ENCODE measurements at places on chromosomes 12 and 14.
A peak's percentile ranks its signal among the peaks of the same experiment; 100 is the strongest.

DNA sequence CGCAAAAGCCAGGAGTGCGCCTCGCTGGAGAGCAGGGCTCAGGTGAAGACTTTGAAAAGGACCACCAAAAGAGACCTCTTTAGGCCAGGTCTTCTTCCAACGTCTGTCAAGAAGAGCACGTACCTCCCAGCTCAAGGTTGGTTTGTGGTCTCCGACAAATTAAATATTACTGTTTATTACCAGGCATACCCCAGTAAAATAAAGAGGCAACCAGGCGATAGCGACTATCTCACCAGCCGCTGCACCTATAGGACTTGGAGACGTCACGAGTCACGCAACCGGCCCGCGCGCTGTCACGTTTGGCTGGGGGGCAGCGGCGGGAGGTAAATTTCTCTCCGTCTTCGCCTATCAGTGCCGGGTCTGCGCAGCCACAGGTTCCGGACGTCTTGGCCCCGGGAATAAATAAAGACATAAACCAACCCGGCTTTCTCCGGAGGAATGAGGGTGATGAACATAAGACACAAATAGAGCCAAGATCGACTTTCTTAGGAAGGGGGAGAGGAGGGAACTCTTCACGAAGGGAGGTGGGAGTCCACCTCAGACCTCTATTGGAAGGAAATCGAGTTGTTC is 2.0 kb upstream of the TBX5 start:
- no peak for DNase-seq

DNA sequence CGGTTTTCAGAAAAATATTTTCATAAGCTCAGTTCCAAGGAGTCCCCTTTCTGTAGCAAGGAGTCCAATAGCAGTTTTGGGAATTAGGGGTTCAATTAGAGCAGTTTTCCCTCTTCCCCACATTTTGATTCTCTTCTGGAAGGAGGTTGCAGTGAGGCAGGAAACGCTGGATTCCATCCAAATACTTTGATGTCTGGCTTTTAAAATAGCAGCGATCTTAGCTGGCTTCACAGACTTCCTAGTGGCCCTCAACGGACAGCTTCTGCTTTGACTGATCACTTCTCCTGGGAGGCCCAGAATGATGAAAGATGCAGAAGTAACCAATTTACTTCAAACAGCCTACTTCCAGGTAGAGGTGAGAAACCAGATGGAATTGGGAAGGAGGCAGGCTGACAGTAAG is 63.1 kb downstream of the C12orf75 start:
- DNase-seq = peak; percentile 3

- no peak for DNase-seq
Measured at GRCh38 chr12:123441523-123442164, 5.2 kb upstream of the RILPL2 start.

DNA sequence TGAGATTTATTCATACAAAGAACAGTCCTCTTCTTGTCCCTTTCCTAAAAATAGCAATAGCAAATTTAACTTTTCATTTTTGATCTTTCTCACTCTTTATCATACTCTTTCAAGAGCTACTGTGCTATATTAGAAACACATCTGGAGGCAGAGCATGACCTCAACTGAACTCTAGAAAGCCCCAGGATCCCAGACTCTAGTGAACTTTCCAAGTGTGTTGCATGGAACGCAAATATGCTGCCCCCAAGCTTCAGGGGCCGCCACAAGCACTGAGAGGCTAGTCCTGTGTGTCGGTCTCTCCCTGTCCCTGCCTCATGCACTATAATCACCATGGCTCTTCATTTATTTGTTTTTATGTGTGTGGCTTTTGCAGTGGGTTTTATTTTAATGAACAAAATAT is 38.7 kb upstream of the ZNF641 start:
- DNase-seq = no peak

DNA sequence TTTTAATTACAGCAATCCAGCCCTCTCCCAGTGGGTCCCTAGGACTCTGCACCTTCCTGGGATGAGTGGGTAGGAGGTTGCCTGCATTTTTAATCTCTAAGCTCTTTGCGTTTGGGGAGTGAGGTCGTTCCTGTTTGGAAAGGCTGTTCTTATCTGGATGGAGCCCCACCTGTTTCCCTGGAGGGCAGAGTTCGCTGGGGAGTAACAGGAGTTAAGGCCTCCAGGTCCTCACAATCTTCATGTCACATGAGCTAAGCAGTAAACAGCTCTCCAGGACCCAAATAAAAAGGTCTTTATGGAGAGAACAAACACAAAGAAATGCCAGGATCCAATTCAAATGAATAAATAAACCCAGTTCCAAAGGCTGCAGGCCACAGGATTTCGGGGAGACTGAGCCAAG is 56.0 kb upstream of the RFLNA start:
- DNase-seq = no peak

- no peak for DNase-seq
Measured at GRCh38 chr12:65941388-65941787, 117.1 kb downstream of the HMGA2 start.

- DNase-seq = no peak
Measured at GRCh38 chr14:104383996-104384775, 195.4 kb upstream of the C14orf180 start.
